ENCODE measurements at places on chromosomes 5 and 9.

GRCh38 chr9:119768266-119768665 lies 399.0 kb upstream of the BRINP1 start:
- no peak for DNase-seq

- no peak for DNase-seq
These were observed 401.9 kb upstream of the GRIA1 start for GRCh38 chr5:153088538-153088937.

DNA sequence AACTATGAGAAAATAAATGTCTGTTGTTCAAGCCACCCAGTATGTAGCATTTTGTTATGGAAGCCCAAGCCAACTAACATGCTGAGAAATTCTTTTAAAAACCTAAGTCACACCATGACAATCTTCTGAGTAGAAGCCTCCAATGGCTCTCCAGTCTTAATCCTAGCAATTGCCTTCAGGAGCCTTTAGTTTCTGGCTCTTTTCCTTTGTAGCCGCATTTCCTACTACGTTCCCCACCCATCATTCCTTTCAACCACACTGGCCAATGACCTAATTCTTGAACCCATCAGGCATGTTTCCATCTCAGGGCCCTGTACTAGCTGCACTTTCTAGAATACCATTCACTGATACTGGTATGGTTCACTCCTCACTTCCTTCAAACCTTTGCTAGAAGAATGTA lies 2.1 kb upstream of the MRPS30 start:
- DNase-seq: no peak

DNA sequence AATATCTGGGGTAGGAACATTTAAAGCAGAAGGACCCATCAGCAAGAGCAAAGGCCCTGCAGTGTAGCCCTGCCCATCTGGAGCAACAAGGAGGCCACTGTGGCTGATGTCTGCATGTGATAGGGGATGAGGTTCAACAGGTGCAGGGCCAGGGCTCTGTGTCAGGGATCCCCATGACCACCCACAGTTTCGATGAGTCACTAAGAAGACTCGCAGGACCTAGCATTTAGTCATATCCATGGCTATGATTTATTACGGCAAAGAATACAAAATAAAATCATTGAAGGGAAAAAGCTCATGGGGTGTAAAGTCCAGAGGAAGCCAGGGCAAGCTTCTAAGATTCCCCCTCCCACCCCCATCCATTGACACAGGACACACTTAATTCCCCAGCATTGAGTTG lies 188.6 kb downstream of the ADGRV1 start:
- no peak for DNase-seq

DNA sequence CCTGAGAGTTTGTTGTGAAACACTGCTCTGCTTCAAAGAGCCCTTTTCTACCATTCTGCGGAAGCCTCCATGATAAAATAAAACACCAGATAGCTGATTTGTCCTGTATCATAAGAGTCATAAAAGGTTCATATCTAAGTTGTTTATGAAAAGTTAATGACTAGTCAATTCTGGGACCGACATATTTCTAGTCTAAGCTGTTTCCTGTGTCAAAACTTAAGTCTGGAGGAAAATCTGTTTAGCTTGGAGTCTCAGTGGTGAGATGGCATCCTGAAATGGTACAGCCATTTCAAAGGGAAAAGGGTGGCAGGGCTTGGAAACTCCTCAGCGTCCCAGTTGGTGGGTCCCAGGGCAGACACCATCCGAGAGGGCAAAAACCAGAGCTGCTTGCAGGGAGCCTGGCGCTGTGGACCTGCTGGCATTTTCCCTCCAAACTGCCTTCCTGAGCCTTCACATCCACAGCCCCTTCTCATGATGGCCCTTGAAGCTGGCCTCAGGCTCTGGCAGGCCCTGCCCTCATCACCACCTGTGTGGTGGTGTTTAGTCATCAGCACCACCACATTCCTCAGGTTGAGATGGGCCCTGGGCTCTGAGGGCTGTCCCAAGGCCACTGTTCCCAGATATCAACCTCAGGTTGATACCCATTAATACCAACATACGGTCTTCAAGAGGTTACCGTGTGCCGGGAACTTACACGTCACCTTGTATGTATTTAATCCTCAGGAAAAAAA lies 184.0 kb downstream of the HSPA4 start:
- no peak for DNase-seq

GRCh38 chr9:112186695-112187094 lies 11.6 kb upstream of the SUSD1 start:
- no peak for DNase-seq

DNA sequence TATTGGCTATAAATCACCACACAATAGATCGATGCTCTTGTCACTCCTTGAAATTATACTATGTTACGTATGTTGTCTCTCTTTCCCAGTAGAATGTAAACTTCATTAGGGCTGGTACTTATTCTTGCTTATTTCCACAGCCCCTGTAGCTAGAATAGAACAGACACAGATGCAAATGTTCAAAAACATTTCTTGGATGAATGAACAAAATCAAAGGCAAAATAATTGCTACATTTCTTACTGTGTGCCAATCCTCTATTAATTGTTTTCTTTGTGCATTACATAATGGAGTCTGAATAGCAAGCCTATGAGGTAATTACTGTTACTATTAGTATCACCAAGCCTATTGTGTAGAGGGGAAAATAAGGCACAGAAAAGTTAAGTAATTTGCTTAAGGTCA lies 725 bp upstream of the OR13C2 start:
- no peak for DNase-seq
